ENCODE measurements at places on chromosomes 7 and 10. TPM values are rescaled to one million over a fixed set of nuclear protein-coding genes. Genes with fewer than 3 reads are reported as not detected.

C1GALT1 gene
- 28.3 TPM for total RNA-seq

PDE1C gene
- total RNA-seq, result 31.5 TPM

RTKN2 gene
- total RNA-seq, result 1.8 TPM

DNA sequence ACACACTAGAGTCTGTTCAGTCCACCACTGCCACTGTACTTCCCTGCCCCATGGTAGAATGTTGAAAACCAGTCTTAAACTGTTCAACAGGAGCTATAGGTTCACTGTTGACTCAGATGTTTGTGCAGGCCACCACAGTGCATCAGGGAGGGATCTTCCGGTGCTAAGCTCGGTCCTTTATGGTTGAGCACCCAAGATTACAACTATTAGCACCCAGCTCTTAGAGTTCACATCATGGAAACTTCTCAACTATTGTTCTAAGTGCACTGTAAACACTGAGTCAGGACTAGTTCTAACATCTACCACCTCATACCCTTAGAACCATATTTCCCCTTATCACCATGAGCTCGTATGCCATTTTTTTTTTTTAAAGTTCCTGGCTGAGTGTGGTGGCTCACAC lies 97.1 kb upstream of the MXI1 start:
- DNase-seq, result no peak

GRCh38 chr10:17851611-17852010 lies 42.5 kb downstream of the MRC1 start:
- DNase-seq, result no peak

- DNase-seq, result no peak
Observed at GRCh38 chr10:124340033-124340760, 78.5 kb downstream of the OAT start.

- no peak for DNase-seq
Observed at GRCh38 chr7:27099453-27100370, 2.8 kb downstream of the HOXA2 start.

GRCh38 chr10:34889004-34889869 lies 74.1 kb upstream of the PARD3 start:
- DNase-seq, result no peak

- no peak for DNase-seq
Observed at GRCh38 chr10:49375611-49376010, 20.3 kb downstream of the DRGX start.

Data from foreskin keratinocyte (primary cell).